ENCODE measurements at places on chromosomes 3 and 15.

- no peak for DNase-seq
These were observed 291.0 kb upstream of the CHRM5 start for GRCh38 chr15:33677238-33677830.

GRCh38 chr15:28962851-28963710, 77.3 kb downstream of the APBA2 start:
- no peak for DNase-seq

DNA sequence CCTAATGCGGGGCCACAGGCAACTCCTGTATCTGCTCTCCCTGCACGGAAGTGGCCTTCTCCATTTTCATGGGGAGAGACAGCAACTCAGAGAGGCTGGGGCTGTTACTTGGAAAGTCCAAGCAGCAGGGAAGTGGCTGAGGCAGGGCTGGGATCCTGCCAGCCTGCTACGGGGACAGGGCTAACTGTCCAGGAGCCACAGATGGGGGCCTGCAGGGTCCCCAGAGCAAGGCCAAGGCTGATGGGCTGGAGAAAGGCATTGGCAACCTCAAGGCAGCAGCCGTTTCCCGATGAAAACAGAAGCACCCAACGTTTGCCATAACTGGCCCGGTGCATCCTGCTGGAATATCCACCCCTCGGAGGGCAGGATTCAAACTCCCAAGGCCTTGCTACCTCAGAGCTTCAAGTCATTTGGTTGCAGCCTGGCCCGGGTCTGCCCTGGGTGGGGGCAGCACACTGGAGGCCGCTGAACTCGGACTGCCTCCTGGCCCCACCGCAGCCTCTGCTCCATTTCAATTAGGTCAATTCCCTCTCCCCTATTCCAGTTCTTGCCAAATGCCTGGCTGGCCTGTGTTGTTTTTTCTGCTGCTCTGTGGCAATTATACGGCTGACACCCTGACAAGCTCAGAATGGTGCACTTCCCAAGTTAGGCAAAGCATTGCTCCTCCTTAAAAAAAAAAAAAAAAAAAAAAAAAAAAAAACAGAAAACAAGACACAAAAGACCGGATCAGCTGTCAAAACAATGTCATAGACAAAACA, 143.5 kb downstream of the NUP210 start:
- DNase-seq, result no peak

- DNase-seq, result no peak
These were observed 72.8 kb downstream of the SENP2 start for GRCh38 chr3:185658943-185659342.

- no peak for DNase-seq
These were observed 98.4 kb upstream of the RAD18 start for GRCh38 chr3:9061634-9062033.

- no peak for DNase-seq
These were observed 85.2 kb downstream of the CBLB start for GRCh38 chr3:105783631-105784030.

GRCh38 chr3:179079537-179079936, 7.9 kb upstream of the ZMAT3 start:
- no peak for DNase-seq

DNA sequence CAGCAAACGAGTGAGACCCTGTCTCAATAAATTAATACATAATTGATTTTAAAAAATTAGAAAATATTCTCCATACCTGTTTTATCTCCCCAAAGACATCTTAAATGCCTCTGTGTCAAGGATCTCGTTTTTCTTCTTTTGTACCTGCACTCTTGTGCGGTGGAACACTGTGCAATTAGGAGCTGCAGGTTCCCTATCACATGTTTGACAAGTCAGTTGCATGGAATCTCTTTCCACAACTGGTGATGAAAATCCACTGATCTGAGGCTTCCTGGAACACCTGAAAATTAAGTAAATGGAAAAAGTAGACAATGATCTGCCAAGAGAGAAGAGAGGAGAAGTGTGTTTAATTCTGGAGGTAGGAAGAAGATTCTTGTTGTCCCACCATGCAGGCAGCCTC, 3.0 kb upstream of the SNX22 start:
- DNase-seq, result no peak

GRCh38 chr3:178456621-178457285, 79.5 kb upstream of the KCNMB2 start:
- DNase-seq, result no peak

DNA sequence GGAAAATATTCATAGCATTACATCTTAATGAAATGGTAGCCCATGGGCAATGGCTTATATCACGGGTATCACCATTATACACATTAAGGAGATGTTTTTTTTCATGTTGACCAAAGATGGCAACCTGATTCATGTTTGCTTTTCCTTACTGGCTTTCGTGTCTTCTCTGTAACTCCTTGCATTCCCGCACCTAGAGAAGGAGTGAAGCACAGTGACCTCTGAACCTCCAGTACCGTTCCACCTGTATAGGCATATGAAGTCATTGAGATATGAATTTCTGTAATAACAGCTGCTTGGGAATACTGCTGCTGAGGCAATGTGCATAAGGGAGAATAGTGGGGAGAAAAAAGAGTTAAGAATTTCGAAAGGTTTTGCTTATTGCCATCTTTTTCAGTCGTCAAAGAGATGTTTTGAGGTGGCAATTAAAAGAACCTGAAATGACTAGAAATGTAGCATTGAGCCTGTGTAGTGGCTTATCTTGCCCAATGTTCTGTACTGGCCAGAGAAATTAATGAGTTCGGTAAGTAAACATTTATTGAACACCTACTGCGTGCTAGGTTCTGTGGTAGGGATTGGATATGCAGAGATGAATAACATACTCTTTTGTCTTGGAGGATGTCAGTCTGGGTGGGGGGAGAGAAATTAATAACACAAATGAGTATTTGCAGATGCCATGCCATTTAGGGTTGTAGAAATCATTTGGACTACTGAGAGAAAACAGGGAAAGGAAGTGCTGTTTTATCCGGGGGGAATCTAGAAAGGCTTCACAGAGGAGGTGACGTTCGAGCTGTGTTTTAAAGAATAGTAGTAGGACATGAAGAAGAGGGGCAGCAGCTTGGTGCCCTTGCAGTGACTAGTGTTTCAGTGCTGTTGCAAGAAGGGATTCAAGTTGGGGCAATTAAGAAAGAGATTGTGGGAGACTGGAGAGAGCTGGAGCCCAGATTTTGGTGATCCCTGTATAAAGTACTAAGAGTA, 2.5 kb downstream of the FEM1B start:
- DNase-seq, result peak; percentile 27

- no peak for DNase-seq
These were observed 44.6 kb upstream of the VILL start for GRCh38 chr3:37945807-37946530.

GRCh38 chr3:148740291-148740690, 42.6 kb downstream of the AGTR1 start:
- no peak for DNase-seq

DNA sequence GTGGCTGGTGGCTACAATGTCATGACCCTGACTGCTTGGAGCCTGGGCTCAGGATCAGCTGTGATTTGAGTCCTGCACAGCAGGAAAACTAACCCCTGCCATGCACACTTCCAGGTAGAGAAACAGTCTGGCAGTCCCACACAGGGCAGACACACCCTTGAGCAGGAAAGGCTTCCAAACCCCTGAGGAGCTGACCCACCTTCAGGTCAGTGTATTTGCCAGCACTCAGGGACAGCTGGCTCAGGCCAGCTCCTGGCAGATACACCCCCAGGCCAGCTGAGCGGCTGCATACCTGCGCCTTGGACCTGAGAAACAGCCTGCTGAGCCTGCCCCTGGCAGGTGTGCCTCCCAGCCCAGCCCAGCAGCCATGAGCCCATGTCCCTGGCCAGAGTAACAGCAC, 22.2 kb upstream of the CDAN1 start:
- no peak for DNase-seq

GRCh38 chr15:44726136-44726535, 10.2 kb upstream of the TRIM69 start:
- no peak for DNase-seq

DNA sequence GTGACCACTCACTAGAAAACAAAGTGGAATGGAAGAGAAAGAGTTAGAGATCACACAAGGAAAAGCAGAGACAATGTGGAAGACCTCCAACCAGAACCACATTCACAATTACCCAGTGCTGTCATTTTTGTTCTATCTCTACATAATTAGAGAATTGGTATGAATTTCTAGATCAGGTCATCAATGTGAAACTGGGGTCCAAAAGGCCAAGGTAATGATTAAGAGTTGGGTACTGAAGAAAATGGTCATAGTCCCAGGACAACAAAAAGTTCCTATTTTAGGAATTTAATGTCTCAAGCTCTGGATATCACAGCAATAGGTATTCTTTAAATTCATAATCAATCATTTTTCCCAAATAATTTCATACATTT, 84.7 kb upstream of the PPIB start:
- no peak for DNase-seq

GRCh38 chr15:55991802-55992768, 1.3 kb downstream of the NEDD4 start:
- no peak for DNase-seq

- DNase-seq, result no peak
These were observed 31.4 kb upstream of the RARB start for GRCh38 chr3:25396686-25397085.

- DNase-seq, result no peak
These were observed 57.8 kb upstream of the ETV5 start for GRCh38 chr3:186166491-186167288.

- DNase-seq, result peak; percentile 96
These were observed 13.6 kb downstream of the NISCH start for GRCh38 chr3:52469001-52469400.

DNA sequence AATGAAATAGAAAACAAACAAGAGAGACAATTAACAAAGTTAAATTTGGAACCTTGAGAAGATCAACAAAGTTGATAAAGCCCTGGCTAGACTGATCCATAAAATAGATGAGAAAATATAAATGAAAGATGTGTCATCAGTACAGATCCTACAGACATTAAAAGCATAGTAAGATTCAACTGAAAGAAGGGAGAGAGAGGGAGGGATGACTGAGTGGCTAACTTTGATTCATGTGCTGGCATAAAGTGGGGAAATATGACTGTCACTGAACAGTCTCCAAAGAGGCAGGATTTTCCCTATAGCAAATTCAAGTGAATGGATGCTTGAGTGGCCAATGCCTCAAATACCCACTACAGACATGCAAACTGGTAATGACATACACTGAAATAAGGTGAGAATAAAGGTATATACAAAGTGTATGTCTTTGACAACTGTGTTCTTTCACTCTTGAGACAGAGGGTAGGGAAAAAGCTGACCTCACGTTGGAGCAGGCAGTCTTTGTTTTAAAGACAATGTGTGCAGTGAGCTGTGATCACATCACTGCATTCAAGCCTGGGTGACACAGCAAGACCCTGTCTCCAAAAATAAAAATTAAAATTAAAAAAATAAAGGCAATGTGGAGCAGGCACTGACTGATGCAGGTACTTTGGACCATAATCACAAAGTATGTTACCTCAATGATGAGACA, 35.9 kb upstream of the CHD2 start:
- DNase-seq, result no peak

DNA sequence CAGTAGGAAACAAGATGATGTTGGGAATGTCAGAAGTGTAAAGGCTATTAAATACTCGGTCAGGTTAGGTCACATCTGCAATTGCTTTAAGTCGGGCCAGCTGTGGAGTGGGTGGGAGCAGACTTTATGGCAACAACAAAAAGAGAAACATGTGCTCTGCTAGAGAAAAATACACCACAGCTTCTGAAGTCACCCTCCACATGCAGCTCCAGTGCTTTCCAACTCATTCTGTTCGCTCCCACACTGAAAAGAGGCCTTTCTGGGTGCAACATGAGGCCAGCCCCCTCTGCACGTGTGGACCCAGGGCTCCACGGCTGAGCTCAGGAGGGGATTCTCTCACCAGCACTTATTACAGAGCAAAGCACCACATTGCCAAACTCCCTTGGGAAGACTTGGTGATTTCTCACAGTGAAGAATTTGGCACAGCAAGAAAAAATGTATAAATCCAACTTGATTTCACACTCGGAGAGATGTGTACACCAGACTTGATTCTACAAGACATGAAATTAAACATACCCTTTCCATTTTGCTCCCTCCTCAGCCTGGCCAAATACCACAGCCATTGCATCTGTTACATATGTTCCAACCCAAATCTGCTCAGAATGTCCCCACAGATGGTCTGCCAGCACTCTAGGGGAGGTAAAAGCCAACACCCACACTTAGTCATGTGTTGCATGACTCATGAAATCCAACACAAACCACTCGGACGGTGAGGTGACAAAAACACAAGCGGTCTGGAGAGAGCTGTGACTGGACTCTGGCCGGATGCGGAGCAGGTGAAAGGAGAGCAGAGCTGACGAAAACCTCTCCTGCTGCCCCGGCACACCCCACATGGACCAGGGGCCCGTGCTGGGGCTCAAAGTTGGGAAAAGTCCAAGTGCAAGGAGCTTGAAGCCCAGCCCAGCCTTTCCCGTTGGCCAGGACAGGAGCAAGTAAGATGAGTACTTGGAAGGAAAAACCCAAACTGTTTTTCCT, 74.6 kb downstream of the ITGB5 start:
- DNase-seq, result no peak

DNA sequence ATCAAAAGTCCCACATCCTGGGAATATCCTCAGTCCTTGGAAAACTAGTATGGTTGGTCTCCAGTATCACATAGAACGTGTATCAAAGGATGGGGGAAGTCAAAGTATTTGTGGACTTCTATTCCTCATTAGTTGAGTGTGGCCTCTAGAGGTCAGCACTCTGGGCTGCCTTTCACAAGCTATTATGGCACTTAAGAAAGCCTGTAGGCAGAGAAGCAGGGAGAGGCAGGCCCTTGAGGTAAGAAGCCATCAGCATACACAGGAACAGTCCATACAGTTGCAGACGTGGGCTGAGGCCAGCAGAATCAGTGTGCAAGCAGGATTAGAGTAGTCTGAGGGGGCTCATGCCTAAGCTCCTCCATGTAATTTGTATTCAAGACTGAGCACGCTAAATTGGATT, 341.7 kb downstream of the CLSTN2 start:
- peak; percentile 98 for DNase-seq

DNA sequence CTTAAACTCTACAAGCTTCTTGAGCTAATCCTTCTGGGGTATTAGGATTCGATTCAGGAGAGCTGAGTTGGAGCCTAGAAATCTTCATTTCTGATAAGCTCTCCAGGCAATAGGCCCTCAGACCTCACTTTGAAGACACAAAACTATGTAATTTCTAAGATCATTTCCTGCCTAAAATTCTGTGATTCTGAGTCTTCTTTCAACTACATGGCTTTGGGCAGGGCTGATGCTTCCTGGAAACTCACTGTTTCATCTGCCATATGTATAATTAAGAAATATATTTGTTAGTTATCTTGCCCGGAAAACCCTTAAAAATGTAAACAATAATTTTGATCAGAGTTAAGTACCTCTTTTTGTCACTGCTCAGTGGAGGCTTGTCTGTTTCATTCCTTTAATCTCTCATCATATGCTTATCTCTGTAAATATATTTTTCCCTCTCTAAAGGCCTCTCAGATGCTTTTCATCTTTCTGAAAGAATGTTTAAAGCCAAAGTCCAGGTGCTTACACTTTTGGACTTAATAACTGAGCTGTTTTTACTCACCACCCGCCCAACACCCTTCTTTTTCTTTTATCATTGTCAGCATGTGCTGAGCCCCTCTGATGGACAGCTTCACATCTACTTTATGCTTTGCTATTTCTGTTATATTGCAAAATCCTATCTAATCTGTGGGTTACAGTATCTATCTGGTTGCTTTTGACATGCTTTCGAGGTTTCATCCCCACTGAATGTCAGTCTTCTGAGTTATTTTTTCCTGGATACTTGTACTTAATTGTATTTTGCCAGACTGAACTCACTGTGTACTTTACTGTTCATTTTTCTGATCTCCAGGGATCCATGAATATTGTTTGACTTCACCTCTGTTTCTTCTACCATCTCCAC, 38.2 kb downstream of the FILIP1L start:
- DNase-seq, result peak; percentile 55

- DNase-seq, result peak; percentile 97
These were observed 136.5 kb downstream of the ZNF609 start for GRCh38 chr15:64596701-64597476.

Measured in NCI-H82 (cell line).